ENCODE measurements at places on chromosomes 1 and 21. TPM values are rescaled to one million over a fixed set of nuclear protein-coding genes. Genes with fewer than 3 reads are reported as not detected.

- no peak for DNase-seq
These were observed 20.9 kb downstream of the UMODL1 start for GRCh38 chr21:42091899-42092508.

DNA sequence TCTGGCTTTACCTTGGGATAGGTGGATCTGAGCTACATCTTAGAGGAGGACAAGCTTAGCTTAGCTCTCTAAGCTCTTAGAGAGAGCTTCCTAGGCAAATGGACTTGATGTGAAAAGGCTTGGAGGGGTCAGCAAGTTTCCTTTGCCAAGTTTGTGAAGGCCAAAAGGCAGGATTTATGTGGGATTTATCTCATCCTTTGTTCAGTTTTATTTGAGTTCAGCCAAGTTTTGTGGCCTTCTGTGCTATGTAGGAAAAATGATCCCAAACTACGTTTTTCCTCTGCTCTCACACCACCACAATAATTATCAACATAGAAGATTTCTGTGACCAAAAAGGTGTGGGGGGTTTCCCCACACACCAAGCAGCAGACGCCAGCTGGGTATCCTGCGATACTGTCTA, 26.0 kb upstream of the RNF11 start:
- no peak for DNase-seq

DNA sequence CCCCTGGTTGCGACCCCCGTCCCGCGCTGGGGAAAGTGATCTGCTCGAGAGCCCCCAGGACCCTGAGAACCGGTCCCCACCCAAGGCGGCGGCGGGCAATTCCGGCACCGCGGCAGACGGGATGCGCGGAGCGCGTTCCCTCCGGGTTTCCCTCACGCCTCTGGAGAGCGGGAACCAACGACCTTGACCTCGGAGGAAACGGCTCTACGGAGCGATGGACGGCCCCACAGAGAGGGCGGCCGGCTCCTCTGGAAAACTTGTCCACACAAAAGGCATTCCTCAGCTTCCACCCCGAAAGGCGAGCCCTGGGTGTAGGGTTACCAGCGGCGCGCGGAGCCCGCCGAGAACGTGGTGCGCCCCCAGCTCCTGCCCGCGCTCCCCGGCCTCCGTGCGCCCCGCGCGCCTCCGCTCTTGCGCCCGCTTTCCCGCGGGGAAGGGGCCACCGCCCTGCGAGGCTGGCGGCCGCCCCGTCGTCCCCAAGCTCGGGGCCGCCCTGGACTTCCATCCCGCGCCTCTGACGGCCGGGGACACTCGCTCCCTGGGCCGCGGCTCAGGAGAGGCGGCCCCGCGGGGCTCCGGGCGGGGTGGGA, 391 bp upstream of the KIAA1614 start:
- no peak for DNase-seq

Gene S100A7
- total RNA-seq = not detected

All from K562 (cell line).